Mesothelial cell of epicardium (in vitro differentiated cells): ENCODE measurements at places on chromosomes 1 and 21.

GRCh38 chr1:10056599-10056987 is 23.8 kb downstream of the UBE4B start:
- no peaks in the 10 kb centered on the region for H3K36me3 ChIP-seq
- H3K27ac ChIP-seq, result no peak overlapping the region
- DNase-seq, result no peak
- H3K27me3 ChIP-seq, result no peaks in the 10 kb centered on the region
- H3K4me3 ChIP-seq, result no peak overlapping the region

DNA sequence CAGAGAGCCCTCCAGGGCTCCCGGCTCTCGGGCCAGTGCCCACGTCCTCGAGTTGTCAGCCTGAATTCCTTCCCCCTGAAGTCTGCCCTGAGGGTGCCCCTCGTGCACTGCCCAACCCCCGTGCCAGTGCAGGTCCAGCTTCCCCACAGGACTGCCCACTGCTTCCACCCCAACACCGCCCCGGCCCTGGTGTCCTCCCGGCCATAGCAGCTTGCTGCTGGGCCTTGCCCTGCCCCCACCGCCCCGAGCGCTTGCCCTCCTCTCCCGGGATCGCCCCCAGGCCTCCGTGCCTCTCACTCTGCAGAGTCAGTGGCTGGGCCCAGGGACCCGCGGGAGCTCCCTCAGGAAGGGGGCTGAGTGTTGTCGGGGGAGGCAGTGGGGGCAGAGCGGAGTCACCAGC is 24.1 kb upstream of the ARHGEF16 start:
- DNase-seq, result no peak
- no peaks in the 10 kb centered on the region for H3K36me3 ChIP-seq
- H3K4me1 ChIP-seq, result no peaks in the 10 kb centered on the region
- H3K27ac ChIP-seq, result no peak overlapping the region

DNA sequence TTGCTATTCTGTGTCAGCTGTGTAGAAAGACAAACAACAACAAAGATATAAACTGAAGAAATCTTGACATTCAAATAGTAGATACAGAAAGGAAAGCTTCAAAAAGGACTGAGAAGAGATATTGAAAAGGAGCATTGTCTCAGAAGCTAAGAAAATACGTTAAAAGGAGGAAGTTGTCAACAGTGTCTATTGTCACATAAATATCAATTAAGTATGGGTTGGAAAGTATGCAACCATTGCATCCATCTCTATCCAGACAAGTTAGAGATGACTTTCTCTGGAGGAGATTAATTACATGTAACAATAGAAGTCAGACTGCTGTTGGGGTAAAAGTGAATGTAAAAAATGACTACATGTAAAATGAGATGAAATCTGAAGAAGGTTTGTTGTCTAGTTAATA is 29.7 kb upstream of the BRINP3 start:
- peaks cover 5% of the 10 kb centered on the region for H3K4me1 ChIP-seq
- H3K27ac ChIP-seq, result no peak overlapping the region
- no peak overlapping the region for H3K4me3 ChIP-seq
- peaks cover 19% of the 10 kb centered on the region for H3K27me3 ChIP-seq
- DNase-seq, result no peak

- H3K27me3 ChIP-seq, result peaks cover 32% of the 10 kb centered on the region
- H3K4me1 ChIP-seq, result no peaks in the 10 kb centered on the region
- H3K4me3 ChIP-seq, result no peak overlapping the region
- H3K27ac ChIP-seq, result no peak overlapping the region
- H3K36me3 ChIP-seq, result no peaks in the 10 kb centered on the region
- DNase-seq, result no peak
Observed at GRCh38 chr21:32940079-32941014, 85.4 kb upstream of the OLIG2 start.
